Peyer's patch (tissue), 4 donors: ENCODE measurements at places on chromosomes 4 and X. TPM values are rescaled to one million over a fixed set of nuclear protein-coding genes. Genes with fewer than 3 reads are reported as not detected.

The PCSK1N gene
- total RNA-seq: 49.2 TPM

The DMP1 gene
- not detected for total RNA-seq

The VCX gene
- total RNA-seq: not detected

The HMGN5 gene
- 1.5 TPM for total RNA-seq

GRCh38 chr4:8150152-8151090, 8.2 kb downstream of the ABLIM2 start:
- no peaks in the 10 kb centered on the region for H3K4me1 ChIP-seq
- H3K4me3 ChIP-seq: no peak overlapping the region
- no peaks in the 10 kb centered on the region for H3K27me3 ChIP-seq
